ENCODE measurements at places on chromosomes 3 and 15.

GRCh38 chr15:99131441-99132023 is 26.7 kb downstream of the SYNM start:
- DNase-seq: no peak

DNA sequence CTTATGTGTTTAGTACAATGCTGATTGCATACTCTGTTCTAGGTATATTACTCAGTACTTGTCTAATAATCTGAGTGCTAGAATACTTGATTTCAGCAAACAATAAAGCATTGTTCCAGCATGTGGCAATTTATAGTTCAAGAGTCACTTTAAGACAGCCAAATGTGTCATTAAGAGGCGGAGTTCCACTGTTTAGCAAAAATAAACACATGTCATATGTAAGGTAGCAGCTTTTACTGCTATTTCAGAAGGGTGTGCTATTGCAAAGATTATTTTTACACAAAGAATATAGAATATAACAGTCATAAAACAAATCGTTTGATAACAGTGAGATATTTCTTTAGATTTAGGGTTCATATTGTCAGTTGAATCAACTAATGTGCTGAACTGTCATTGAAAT is 358.7 kb downstream of the TUSC7 start:
- no peak for DNase-seq

DNA sequence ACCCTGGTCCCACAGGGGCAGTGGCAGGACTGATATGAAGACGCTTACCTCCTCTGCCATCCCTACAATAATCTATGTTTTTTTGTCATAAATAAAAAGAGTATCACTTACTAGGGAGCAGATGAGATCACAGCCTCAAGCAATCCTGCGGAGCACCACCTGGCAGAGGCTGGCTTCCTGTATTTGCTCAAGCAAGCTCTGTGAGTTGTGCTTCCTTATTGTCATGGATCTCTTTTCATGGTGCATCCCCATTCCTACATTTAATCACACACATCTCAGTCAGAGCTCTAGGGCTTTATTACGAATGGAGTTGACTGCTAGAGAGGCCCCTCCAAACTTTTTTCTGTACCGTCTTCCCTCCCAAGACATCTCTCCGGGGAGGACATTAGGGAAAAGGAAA is 186.0 kb downstream of the UBE2E2 start:
- no peak for DNase-seq

GRCh38 chr15:73873889-73874511 is 636 bp downstream of the TBC1D21 start:
- DNase-seq: no peak

- no peak for DNase-seq
Measured at GRCh38 chr15:58457466-58457965, 25.7 kb downstream of the LIPC start.

- DNase-seq: no peak
Measured at GRCh38 chr3:112974178-112974517, 755 bp downstream of the CD200R1 start.

DNA sequence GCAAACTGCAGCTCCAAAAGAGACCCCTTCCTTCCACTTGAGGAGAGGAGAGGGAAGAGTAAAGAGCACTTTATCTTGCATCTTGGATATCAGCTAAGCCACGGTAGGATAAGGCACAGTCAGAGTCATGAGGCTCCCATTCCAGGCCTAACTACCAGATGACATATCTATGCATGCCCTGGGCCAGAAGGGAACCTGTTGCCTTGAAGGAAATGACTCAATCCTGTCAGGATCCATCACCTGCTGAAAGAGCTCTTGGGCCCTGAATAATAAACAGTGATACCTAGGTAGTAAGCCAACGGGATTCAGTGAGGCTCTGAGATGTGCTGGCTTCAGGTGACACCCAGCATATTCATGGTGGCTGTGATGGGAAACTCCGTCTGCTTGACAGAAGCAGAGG is 118.5 kb upstream of the EPHA3 start:
- DNase-seq: no peak

- DNase-seq: no peak
Measured at GRCh38 chr3:134511500-134511899, 25.6 kb downstream of the CEP63 start.

DNA sequence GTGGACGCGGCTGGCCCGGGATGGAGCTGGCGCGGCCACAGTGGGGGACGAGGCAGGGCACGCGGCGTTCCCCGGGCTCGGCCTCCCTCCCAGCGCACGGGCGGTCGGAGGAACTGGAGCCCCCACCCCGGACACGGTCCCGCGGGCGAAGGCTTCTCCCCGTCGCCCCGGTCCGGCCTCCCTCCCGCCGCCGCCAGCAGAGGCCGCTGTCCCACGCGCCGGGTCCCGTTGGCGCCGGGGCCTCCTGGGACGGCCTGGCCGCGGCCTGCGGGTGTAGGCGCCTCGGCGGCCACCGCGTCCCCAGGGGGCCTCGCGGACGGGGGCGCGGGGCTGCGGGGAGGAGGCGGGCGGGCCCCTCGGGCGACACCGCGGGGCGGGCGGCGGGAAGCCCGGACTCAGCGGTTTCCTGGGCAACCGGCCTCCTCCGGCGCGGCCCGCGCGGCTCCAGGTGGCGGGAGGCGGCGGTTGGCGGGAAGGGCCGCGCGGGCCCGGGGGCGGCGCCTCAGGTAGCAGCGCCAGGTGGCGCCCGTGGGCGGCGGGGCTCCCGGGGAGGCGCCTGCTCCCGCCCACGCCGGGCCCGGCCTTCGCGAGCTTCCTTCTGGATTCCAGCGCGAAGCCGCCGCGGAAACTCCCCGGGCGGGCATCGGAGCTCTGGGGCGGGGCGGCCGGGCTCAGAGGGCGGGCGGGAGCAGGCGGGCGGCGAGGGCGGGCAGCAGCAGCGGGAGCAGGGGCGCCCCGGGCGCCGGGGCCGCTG is 26.7 kb downstream of the MELTF start:
- no peak for DNase-seq

GRCh38 chr3:23726811-23727548 is 78.8 kb upstream of the UBE2E1 start:
- no peak for DNase-seq

GRCh38 chr3:52524752-52525679 is 8.6 kb downstream of the NT5DC2 start:
- DNase-seq: no peak

GRCh38 chr15:77513226-77513625 is 92.5 kb downstream of the HMG20A start:
- DNase-seq: no peak

DNA sequence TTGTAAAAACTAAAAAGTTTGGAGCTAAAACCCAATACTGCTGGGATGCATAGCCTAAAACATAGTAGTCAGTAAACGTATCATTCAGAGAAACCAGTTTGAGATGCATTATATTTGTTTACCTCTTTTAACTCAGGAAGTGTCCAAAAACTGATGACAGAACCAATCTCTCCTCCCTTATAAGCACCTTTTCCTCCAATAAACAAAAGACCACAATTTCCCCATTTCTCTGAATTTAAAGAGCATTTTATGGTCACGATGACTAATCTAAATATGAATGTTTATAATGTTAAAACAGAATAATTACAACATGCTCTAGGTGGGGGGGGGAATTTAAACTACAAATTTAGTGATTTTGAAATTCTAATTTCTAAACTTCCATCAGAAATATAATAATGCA is 58.5 kb downstream of the CEP63 start:
- no peak for DNase-seq

DNA sequence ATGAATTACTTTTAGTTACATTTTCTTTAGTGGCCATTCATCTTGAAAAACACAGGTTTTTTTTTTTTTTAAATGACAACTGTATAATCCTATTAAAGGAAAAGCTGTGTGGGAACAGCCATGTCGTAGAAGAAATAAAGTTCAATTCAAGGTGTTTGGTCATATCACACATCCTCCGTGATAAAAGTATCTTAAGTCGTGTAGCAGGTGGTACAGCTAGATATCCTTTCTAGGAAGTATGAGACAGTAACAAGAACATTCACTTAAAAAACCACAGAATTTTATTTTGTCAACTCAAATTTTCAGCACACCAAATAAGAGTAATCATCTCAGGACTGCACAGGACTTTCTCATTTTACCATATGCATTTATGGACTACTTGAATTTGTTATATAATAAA is 16.1 kb downstream of the ZDHHC23 start:
- DNase-seq: no peak

DNA sequence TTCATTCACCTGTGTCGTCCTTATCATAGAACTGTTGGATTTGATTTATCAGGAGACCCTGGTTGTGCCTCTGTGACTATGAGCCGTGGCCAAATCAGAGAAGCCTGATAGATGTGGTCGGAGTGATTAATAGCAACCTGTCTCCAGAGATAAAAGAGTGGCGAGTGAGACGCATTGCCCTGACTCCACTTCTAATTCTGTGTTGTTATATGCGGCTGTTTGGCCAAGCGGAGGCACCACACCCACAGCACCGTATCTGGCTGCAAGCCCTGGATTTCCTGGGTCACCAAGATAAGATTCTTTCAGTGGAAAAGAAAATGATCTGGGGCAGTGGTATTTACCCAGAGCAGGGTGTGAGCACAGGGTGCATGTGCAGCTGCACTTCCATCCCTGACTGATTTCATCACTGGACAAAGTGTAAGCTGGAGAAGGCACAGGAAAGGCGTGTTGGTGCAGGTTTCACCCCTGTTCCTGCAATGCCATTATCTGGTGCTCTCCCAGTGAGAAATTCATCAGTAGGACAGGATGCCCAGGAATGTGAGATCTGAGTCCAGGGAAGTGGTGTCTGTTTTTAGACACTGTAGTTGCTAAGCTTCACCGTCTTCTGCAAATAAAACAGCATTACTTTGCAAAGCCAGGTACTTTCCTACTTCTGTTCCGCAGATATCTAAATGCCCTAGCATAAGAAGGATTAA is 84.6 kb downstream of the CD47 start:
- no peak for DNase-seq

- DNase-seq: no peak
Measured at GRCh38 chr3:63240381-63240902, 37.7 kb upstream of the SYNPR start.

DNA sequence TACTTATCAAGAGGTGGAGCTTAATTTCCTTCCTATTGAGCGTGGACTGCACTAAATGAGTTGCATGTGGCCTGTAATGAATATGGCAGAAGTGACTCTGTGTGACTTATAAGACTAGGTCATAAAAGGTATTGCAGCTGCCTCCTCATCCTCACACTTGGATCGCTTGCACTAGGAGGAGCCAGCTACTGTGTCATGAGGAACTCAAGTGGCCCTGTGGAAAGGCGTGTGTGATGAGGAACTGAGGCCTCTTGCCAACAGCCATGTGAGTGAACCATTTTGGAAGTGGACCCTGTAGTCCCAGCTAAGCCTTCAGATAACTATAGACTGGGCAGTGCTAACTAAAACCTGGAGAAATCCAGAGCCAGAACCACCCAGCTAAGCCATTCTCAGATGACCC is 7.1 kb upstream of the SLC30A4 start:
- DNase-seq: no peak

- no peak for DNase-seq
Measured at GRCh38 chr15:99620178-99620577, 54.4 kb downstream of the MEF2A start.

- DNase-seq: no peak
Measured at GRCh38 chr3:193928354-193929209, 207.4 kb upstream of the HES1 start.

- no peak for DNase-seq
Measured at GRCh38 chr15:61503383-61503969, 274.4 kb upstream of the RORA start.

GRCh38 chr3:30640851-30641250 is 34.5 kb downstream of the TGFBR2 start:
- DNase-seq: no peak

GRCh38 chr15:70664494-70664893 is 98.9 kb downstream of the UACA start:
- no peak for DNase-seq

DNA sequence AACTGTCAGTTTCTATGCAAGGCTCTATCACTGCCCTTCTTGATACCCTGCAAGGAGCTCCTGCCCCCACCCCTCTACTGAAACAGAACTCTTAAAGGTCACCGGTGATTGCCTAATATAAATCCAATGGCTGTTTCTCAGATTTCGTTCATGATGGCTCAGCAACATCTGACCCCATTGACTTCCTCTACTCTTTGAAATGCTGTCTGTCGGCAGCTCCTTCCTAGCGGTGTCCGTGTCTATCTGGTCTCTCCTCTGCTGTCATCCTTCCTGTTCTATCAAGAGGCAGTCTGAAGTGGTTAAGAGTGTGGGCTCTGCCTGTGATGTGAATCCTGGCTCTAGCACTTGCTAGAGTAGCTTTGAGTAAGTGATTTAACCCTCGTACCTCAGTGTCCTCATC is 5.5 kb downstream of the TMEM266 start:
- no peak for DNase-seq

DNA sequence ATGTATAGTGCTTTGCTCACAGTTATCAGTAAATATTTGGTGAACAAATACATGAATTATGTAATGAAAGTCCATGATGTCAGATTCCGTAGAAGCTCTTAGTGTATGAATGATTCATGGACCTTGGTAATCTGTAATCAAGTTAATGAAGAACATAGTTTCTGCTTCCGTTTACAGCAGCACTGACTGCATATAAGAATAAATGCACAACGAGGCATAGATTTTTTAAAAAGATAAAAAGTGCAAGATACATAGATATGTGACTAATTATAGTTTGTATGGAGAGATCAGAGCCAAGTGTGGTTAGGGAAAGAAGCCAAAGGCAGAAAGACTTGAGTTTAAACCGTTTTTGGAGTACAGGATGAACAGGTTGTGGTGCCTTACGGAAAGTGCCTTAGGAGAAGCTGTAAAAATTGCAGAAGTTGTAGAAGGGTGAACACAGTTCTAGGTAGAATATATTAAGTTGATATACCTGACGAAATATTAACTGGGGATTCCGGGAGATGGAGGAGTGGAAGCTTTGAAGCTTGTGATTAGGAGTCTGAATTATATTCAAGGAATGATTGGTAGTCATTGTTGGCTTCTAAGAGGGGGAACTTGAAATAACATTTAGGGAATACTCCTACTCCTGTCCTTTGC is 293.1 kb downstream of the NLGN1 start:
- DNase-seq: no peak

DNA sequence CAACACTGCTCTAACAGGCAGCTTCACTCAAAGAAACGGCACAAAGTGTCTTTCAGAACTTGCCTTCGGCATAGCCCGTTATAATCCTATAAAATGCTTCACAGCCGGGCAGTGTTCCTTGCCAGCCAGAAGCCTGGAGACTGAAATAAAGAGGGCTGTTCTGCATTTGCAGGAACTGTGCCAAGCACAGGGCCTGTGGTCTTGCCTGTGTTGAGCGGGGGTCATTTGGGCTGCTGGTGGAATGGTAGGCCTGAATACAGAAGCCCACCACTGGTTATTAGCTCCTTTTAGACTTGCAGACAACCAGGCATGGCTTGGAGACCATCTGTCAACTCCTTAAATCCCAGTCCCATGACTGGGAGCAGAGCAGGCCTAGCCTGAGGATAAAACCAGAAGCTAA is 4.7 kb upstream of the ARHGEF3 start:
- no peak for DNase-seq

DNA sequence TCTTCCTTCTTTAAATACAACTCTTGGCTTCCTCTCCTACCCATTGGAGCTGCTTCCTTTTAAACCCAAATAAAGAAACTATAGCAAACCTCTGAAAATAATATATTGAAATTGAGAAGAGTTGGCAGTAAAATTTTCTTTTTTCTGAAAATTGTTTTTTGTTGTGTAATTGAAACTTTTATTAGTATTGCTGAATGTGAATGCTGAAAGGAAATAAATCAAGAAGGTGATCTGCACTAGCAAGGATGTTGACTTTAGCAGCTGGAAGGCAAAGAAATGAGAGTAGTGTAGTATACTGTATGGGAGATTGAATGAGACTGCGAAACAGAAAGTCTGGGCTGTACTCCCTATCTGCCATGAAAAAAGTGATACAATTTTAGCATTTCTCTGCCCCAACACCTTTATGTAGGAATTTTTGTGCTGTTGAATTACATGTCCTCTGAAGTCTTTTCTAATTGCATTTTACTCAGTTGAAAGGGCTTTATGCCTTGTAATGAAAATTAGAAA is 166.3 kb downstream of the DOCK3 start:
- DNase-seq: no peak
